GM06990 (cell line): ENCODE measurements at places on chromosomes 7 and 10.
A peak's percentile ranks its signal among the peaks of the same experiment; 100 is the strongest.

DNA sequence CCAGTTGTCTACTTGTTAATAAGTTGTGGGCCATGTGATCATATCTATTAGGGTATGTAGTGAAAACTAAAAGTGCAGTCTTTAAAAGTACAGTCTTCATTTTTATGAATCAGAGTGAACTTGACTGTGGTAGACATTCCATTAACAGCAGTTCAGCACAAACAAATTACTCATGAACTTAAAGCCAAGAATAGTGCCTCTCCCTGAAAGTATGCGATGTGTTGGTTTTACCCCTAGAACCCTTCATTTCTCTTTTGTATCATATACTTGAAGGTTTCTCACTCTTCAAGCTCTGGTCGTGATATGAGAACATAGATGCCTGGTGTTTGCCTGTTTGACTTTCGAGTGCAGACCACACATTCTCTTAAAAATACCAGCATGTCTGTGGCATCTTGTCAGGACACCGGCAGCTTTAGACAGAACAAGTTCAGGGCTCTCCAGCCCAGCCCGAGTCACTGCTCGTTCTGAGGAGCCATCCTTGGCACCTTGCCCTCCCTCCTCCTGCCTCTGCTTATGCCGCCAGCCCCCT is 159.3 kb downstream of the LCOR start:
- no peak for DNase-seq

GRCh38 chr7:537911-538634 is 18.4 kb upstream of the PDGFA start:
- DNase-seq: no peak

- DNase-seq: peak; percentile 68
Measured at GRCh38 chr10:26799342-26799741, 61.4 kb downstream of the ABI1 start.

DNA sequence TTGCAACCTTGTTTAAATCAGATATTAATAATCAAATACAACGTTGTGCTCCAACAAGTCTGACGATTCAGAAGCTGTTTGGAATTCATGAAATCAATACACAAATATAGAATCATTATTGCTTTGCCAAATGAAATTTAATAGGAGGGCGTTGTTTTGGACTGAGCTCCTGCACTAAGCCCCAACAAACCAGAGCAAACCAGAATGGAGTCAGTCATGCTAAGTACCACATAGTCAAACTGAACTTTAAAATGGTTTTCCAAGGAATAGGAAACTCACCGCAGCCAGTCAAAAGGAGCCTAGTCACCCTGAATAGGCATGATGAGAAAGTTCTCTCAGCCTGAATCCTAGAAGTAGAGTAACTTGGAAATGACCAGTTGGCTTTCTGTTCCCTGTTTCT is 53.7 kb downstream of the HACD1 start:
- DNase-seq: no peak

DNA sequence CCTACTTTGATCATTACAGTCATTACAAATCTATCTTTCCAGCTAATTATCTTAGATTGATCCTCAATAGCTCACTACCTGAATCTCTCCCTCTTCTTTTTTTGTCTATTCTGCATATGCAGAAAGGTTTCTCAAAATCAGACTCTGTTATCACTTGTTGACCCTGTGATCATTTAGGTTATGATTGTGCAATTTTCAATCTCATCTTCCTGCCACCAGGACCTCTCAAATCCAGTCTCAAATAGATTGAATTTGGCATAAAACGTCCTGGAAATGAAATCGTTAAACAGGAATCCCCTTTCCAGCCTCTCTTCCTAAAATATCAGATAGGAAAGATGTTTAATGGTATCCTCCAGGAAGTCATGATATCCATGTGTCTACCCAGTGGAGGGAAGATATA is 96.6 kb downstream of the ST8SIA6 start:
- DNase-seq: no peak

DNA sequence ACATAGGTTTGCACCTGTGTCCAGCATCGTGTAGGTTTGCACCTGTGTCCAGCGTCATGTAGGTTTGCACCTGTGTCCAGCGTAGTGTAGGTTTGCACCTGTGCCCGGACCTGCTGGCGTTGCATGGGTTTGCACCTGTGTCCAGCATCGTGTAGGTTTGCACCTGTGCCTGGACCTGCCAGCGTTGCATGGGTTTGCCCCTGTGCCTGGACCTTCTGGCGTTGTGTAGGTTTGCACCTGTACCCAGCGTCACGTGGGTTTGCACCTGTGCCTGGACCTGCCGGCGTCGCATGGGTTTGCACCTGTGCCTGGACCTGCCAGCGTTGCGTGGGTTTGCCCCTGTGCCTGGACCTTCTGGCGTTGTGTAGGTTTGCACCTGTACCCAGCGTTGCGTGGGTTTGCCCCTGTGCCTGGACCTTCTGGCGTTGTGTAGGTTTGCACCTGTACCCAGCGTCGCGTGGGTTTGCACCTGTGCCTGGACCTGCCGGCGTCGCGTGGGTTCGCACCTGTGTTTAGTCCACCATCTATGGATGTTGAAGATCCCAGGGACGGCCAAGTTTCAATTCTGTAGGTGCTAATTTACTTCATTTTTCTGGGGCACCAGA is 158.0 kb downstream of the WDR37 start:
- no peak for DNase-seq

GRCh38 chr10:20040012-20040411 is 223.8 kb downstream of the PLXDC2 start:
- DNase-seq: no peak

- no peak for DNase-seq
Measured at GRCh38 chr7:27745064-27745583, 5.2 kb downstream of the TAX1BP1 start.

GRCh38 chr7:21430575-21430954 is 2.7 kb downstream of the SP4 start:
- DNase-seq: no peak

- no peak for DNase-seq
Measured at GRCh38 chr10:64558094-64558835, 1037.1 kb downstream of the REEP3 start.

- DNase-seq: no peak
Measured at GRCh38 chr7:128045158-128045557, 13.9 kb upstream of the LRRC4 start.

- DNase-seq: no peak
Measured at GRCh38 chr10:124509880-124510632, 48.4 kb downstream of the LHPP start.

DNA sequence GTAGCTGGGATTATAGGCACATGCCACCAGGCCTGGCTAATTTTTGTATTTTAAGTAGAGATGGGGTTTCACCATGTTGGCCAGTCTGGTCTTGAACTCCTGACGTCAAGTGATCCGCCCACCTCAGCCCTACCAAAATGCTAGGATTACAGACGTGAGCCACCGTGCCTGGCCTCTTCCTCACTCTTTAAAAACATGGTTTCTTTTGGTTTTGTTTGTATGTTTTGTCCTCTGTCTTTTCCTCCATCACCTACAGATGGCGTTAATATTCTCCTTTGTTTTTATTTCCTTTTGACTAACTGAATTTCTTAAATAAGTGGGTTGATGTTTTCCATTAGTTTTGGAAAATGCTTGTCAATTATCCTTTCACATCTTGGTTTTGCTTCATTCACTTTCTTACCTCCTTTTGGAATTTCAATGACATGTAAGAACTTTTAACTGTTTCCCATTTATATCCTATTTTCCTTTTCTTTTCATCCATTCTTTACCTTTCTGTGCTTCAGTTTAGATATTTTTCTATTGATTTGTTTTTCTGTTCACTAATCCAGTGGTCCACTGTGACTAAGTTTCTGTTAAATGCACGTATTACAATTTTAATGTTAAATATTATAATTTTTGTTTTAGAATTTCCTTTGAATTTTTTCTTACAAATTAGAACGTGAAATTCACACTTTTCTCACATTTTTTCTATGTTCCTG is 104.1 kb downstream of the ZNF467 start:
- no peak for DNase-seq
